ENCODE measurements at places on chromosomes 16 and 17.

DNA sequence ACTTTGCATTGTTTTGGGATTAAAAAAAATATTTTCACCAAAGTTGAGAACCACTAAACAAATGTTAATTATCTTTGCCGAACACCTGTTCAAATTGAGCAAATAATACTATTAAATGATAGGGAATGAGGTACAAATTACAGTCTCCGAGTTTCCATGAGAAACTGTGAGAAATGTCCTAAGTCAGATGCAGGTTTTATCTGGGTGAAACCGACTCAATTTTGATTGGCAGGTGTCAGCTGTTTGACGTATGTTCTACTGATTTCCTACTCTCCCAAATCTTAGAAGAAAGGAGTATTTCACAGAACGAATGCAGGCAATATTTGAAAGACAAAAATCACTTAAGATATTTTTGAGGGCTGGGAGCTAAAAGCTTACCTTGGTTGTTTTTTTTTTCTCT, 622.0 kb upstream of the GOT2 start:
- DNase-seq = no peak

DNA sequence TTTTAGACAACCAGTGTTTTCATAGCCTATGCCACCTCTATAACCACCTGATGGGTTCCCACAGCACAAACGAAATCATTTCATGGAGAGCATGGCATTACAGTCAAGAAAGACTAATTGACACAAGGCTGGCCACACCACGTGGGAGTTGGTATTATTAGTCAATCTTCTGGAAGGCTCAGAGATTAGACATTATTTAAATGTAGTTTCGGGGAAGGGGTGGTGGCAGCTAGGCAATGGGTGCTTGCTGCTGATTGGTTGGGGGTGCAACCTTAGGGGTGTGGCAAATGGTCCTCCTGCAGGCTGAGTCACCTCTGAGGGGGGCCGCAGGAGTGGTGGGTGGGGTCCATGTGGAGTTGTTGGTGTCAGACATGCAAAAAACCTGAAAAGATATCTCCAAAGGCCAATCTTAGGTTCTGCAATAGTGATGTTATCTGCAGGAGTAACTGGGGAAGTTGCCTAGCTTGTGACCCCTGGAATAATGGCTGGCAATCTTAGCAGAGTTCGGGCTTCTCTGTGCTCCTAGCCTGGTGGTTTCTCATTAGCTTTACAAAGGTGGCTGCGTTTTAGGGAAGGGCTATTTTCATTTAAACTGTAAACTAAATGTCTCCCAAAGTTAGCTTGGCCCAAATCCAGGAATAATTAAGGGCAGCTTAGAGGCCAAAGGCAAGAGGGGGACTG, 4.6 kb downstream of the TEN1 start:
- DNase-seq = peak; percentile 46

DNA sequence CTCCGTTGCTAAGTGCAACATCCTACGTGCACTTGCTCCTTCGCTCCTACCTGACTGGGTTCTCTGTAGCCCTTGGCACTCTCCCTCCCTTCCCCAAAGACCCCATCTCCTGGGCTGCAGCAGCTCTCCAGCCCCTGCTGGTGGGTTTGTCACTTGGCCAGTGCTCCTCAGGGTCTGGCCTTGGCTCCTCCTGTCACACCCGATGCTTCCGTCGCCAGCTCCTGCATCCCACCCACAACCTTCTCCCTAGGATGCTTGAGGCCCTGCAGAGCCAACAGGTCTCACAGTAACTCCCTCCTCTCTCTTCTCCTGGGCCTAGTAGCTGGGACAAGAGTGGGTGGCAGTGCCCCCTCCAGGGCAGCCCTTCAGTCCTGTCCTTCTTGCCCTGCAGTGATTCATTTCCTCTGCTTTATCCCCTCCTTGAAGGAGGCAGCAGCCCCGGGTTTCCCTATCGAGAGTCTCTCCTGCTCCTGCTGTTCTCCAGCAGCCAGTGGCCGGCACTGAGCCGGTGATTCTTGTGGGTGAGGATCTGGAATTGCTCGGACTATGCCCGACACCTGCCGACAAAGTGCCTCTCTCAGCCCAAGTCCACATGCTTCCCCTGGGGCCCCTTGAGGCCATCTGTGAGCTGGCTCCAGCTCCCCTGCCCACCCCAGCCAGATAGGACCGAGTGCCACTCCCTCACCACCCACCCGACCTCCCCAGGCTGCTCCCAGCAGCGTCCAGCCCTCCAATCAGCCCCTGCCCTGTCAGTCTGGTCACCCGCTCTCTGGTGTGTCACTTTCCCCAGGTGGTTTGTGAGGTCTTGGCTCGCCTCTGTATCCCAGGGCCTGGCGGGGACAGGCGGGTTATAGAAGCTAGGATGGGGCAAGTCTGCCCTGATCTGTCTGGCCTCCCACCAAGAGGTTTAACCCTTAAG, 3.8 kb downstream of the LITAFD start:
- no peak for DNase-seq

DNA sequence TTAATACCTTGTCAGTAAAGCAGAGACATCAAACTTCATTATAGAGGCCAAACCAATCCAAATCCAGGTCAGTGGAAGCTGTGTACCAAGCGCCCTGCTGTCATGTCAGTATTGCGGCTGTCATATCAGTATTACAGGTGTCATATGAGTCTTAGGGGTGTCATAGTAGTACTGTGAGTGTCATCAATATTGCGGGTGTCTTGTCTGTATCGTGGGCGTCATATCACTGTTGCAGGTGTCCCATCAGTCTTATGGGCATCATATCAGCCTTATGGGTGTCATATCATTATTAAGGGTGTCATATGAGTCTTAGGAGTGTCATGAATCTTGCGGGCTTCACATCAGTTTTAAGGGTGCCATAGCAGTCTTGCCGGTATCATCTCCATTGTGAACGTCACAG, 6.0 kb upstream of the PRDM7 start:
- DNase-seq = no peak

GRCh38 chr16:66298006-66298405, 68.5 kb upstream of the CDH5 start:
- no peak for DNase-seq

DNA sequence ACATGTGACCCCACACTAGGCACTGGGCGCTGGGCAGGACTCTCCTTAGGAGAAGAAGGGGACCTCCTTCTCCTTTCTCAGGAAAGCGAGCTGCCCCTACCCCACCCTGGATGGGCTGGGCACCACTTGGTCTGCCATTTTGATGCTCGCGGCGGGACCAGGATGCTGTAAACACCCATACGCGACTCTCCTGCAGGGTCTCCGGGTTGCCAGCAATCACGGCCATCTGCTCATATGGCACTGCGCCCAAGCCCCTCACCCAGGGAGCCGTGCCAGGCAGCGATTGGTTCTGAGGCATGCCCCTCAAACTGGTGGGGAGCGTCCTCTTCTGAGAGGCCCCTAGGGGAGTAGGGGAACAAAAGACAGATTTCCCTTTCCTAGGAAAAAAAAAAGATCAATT, 99.0 kb downstream of the C16orf78 start:
- DNase-seq = no peak

- DNase-seq = peak; percentile 15
Observed at GRCh38 chr17:50604513-50604912, 30.2 kb upstream of the ABCC3 start.

DNA sequence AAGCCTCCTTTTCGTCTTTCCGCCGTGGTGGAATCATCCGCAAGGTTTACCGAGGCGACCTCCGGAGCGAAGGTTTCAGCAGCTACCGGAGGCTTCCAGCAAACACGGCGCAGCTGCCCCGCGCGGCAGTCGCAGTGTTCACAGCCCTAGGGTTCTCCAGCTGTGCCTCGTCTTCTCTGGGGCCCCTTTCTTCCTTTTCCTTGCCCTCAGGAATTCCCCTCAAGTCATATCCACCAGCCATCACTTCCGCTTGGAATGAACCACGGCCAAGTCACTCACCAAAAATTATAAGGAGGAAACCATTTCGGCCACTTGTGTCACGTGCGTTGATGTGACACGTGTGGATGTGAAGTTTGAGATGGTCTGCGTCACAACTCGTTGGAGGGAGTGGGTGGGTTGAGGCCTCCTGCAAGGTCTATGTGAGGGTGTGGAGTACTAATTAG, 636 bp upstream of the ERN1 start:
- DNase-seq = no peak

- DNase-seq = peak; percentile 34
Observed at GRCh38 chr17:38702166-38702915, 2.7 kb upstream of the MLLT6 start.

- DNase-seq = no peak
Observed at GRCh38 chr16:10921536-10922327, 20.5 kb downstream of the DEXI start.

GRCh38 chr17:67995570-67996263, 552 bp downstream of the C17orf58 start:
- no peak for DNase-seq

GRCh38 chr16:19153876-19154275, 14.2 kb upstream of the SYT17 start:
- DNase-seq = no peak

- DNase-seq = no peak
Observed at GRCh38 chr16:31474173-31474714, 2.3 kb downstream of the TGFB1I1 start.

- no peak for DNase-seq
Observed at GRCh38 chr17:66469890-66470289, 167.5 kb downstream of the PRKCA start.

DNA sequence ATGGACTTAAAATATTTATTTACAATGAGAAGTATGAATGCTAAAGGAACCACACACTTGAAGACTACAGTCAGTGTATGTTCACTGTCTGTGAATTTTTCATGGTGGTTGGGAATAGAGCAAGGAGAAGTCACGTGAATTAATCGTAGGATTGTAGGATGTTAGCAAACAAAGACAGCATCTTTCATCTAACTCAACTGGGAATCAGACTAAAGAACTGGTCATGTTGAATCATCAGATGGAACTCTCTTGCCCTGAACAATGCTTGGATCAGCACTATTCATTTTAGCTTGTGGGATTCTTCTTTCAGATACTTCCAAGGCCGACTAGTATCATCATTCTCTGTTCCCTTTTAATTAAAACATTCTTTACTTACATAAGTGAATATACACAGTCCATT, 18.1 kb downstream of the KCNJ2 start:
- DNase-seq = no peak

GRCh38 chr17:50113624-50114320, 16.2 kb downstream of the SAMD14 start:
- DNase-seq = no peak

- DNase-seq = no peak
Observed at GRCh38 chr17:17345686-17346427, 42.7 kb downstream of the NT5M start.

DNA sequence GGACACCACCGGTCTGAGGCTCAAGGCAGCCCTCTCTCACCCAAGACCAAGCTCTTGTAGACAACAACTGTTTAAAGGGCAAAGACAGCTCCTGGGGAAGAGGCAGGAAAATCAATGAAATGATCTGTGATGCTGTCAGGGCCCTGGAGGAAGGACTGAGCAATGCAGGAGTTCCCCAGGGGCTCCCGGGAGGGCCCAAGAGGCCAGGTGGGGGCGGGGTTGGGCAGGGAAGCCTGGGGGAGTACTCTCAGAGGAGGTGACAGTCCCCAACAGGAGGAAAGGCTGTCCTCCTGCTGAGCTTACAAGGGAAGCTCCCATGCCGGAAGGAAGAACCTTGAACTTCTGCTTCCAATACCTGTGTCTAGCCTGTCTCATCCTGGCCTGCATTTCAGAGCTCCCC, 8.3 kb upstream of the NOS2 start:
- no peak for DNase-seq
